ENCODE measurements at places on chromosomes 16 and 17. TPM values are rescaled to one million over a fixed set of nuclear protein-coding genes. Genes with fewer than 3 reads are reported as not detected.

SLC5A10 gene
- 0.10 TPM for total RNA-seq

RABEP2 gene
- total RNA-seq, result 13.7 TPM

FA2H gene
- not detected for total RNA-seq

GRAP gene
- total RNA-seq, result 0.23 TPM

HS3ST3A1 gene
- total RNA-seq, result 4.7 TPM

CRHR1 gene
- total RNA-seq, result 1.2 TPM

PRR11 gene
- 13.0 TPM for total RNA-seq

ICAM2 gene
- total RNA-seq, result 0.14 TPM

CNTNAP4 gene
- 2.1 TPM for total RNA-seq

PYY gene
- total RNA-seq, result 0.17 TPM

SRCIN1 gene
- not detected for total RNA-seq

SYNGR3 gene
- 3.4 TPM for total RNA-seq

ODAD4 gene
- 1.4 TPM for total RNA-seq
